ENCODE measurements at places on chromosomes 2 and 18.

DNA sequence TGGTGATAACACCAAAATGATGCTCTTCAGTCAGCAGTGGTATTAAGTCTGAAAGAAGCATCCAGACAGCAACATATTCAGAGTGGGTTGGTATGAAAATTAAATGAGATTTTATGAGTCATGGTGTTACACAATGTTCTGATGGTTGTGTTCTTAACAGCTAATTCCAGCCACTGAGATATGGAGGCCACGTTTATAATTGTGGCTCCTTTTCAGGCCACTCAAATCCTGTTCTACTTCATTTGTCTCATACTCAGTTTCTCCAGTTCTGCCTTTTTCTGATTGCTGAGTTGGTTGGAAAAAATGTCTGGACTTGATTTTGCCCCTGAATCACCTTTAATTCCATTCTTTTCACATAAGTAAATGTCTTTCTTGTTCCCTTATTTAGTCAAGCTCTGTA lies 162.7 kb upstream of the COL3A1 start:
- no peak for DNase-seq

DNA sequence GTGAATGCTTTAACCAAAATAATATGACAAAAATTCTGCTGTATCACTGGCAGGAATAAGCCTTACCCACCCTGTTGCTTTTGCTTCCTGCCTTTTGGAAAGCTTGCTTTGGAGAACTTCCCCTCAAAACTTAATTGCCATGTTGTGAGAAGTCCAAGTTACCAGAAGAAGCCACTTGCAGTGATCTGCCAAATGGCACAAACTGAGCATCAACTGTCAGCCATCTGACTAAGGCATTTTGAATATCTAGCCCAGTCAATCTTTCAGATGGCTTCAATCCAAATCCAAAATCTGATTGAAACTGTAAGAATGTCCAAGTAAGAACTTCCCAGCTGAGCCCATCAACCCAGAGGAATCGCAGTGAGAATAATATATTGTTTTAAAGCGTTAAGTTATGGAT lies 216.5 kb upstream of the ZC3H15 start:
- DNase-seq: no peak

GRCh38 chr2:219442256-219443015 lies 7.8 kb downstream of the SPEG start:
- no peak for DNase-seq

- no peak for DNase-seq
These were observed 70.2 kb upstream of the DSC1 start for GRCh38 chr18:31232775-31233424.

DNA sequence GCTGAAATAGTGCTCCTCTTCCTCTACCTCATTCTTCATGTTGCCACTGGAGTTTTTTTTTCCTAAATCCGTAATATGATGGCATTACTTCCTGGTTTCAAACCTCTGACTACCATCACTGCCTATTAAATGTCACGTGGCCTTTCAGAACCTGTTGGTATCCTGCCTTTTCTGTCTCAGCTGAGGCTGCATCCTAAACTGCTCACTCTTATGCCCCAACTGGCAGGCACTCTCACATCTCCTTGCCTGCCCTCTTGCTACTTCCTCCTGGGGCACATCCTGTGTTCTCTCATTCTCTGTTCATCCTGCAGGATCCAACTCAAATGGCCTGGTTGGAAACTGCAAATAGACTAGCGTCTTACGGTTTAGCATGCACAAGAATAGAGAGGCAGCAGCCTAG lies 468.1 kb upstream of the FANCL start:
- no peak for DNase-seq

GRCh38 chr18:24019641-24020331 lies 5.2 kb downstream of the TTC39C start:
- DNase-seq: no peak

GRCh38 chr18:40708726-40709125 lies 1246.3 kb upstream of the PIK3C3 start:
- DNase-seq: no peak

DNA sequence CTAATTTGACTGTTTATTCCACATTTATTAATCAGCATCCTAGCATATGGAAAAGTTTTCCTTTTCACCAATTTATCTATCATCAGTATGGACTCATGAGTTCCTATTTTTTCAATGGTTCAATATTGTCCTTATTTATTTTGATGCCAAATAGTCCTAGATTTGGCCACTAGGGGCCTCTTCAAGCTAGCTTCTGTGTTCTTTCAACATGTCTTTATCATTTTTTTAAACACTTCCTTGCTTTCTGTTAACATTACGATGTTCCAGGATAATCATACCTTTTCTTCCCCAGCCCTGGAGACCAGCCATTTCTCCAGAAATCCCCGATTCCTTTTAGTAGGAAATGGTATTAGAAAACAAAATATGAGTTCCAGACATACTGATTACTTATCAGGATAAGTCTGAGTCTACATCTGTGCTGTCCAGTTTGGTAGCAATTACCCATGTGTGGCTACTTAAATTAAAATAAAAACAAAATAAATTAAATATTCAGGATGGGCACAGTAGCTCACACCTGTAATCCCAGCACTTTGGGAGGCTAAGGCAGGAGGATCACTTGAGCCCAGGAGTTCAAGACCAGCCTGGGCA lies 70.6 kb downstream of the RPE start:
- DNase-seq: no peak

- no peak for DNase-seq
These were observed 56.4 kb upstream of the MGAT5 start for GRCh38 chr2:134197445-134197844.

- no peak for DNase-seq
These were observed 60.3 kb upstream of the UPP2 start for GRCh38 chr2:158041400-158041799.

GRCh38 chr2:142422041-142422440 lies 291.2 kb upstream of the LRP1B start:
- no peak for DNase-seq

DNA sequence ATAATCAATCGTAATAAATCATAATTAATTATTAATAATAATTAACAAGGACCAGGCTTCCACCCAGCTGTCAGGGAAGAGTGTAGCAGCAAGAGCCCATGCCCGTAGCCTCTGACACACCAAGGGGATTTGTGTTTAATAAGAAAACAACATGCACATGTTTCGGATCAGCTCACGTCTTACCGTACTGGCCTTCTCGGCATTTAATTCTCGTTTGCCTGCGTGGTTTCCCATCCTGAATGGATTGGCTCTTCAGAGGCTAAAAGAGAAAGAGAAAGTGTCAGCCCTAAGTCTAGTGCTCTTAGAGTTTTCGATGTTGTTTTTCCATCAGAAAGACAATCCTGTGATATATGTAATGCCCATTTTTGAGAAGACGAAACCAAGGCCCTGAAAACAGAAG lies 27.6 kb downstream of the MBP start:
- DNase-seq: no peak

DNA sequence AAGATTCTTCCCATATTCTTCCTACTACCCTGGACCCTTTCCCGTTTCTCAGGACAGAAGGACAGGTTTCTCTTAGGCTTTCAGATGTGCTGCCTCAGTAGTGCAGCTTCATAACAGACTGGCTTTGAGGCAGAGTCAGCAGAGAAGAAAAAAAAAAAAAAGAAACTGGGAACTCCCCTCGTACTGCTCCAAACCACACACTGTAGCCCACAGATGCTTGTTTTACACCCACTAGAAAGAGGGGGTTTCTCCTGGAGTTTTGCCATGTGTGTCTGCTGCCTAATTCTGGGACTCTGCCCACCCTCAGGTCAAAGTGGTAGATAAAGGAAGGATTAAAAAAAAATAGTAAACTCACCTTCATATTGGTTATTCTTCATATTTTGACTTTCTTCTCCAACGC lies 95.9 kb downstream of the NCOA1 start:
- no peak for DNase-seq

GRCh38 chr2:42736598-42737322 lies 27.2 kb downstream of the OXER1 start:
- no peak for DNase-seq

GRCh38 chr18:48885924-48886400 lies 64.8 kb downstream of the SMAD7 start:
- no peak for DNase-seq

DNA sequence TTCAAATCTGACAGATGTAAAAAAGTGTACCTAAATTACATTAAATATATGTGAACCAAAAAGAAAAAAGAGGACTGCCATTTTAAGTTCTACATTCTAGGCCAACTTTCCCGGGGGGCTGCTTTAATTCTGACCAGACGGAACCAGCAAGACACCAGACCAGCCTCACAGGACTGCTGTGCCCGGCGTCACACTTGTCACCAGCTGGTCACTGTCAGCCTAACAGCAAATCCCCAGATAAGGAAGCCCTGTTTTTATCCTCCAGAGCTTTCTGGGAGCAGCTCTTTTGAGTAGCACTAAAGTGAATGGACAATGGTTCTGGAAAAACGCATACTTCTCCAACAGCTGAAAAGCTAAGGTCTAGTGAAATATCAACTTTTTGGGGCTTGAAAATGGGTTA lies 35.6 kb downstream of the CYB5A start:
- no peak for DNase-seq

GRCh38 chr2:203737360-203737759 lies 30.9 kb downstream of the CD28 start:
- DNase-seq: no peak

GRCh38 chr2:182915369-182916326 lies 49.2 kb upstream of the FRZB start:
- no peak for DNase-seq

DNA sequence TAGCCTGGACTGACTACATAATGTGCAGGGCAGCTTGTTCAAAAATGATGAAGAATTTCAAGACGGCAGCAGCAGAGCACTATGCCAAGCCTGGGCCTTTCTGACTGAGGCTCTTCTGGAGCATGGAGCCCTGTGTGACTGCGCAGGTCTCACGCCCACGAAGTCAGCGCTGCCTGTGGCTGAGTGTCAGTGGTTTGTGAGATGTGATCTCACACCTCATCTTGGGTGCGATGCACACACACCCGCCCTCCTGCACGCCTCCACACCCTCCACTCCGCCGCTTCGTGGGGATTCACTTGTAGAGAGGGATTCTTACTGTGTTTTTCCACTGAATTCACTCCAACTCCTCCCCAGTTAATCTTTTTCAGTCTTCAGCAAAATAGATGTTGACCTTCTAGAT lies 103.9 kb downstream of the VIT start:
- DNase-seq: no peak

GRCh38 chr18:3902676-3903075 lies 452.7 kb downstream of the TGIF1 start:
- no peak for DNase-seq

All from SHP77 treated with DMSO at 0.1 percent for 48 hours (cell line).